Stimulated activated CD4-positive, alpha-beta T cell treated with anti-CD3 and anti-CD28 coated beads, TNF-alpha, amount 100 ng/mL, for 1 hour (primary cell): ENCODE measurements at places on chromosomes 1 and 21.

- no peak for DNase-seq
Observed at GRCh38 chr1:182700351-182700709, 15.9 kb upstream of the RGS8 start.

- DNase-seq: no peak
Observed at GRCh38 chr1:33143698-33144097, 38.1 kb downstream of the TRIM62 start.

GRCh38 chr1:12293416-12293815 lies 63.6 kb downstream of the VPS13D start:
- no peak for DNase-seq

- no peak for DNase-seq
Observed at GRCh38 chr1:167145965-167146364, 52.1 kb downstream of the STYXL2 start.

DNA sequence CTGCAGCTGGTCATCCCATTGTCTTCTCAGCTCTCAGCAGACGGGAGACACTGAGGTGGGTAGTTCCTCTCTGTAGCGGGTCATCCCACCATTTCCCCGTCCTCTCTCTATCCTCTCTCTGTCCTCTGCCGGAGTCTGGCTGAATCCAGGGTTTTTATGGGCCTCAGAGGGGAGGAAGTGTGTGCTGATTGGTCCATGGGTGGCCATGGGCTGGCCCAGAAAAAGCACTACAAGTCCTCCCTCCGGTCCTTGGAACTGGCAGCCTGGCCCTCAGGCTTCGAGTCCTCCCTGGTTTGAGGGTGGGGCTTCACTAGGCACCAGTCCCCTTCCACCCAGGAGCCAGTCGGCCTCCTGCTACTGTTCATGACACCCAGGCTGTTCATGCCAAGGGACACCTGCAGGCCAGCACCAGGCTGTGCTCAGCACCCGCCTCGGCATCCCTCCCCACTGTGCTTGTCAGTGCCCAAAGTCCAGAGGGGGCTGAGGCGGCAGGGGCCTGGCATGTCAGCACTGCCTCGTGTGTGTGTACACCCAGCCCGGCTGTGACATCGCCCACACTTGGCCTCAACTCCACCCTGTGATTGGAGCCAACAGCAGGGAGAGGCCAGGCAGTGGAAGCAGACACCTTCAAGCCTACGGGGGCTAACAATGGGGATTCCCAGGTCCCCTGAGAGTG lies 23.0 kb upstream of the LRRC8C start:
- no peak for DNase-seq

DNA sequence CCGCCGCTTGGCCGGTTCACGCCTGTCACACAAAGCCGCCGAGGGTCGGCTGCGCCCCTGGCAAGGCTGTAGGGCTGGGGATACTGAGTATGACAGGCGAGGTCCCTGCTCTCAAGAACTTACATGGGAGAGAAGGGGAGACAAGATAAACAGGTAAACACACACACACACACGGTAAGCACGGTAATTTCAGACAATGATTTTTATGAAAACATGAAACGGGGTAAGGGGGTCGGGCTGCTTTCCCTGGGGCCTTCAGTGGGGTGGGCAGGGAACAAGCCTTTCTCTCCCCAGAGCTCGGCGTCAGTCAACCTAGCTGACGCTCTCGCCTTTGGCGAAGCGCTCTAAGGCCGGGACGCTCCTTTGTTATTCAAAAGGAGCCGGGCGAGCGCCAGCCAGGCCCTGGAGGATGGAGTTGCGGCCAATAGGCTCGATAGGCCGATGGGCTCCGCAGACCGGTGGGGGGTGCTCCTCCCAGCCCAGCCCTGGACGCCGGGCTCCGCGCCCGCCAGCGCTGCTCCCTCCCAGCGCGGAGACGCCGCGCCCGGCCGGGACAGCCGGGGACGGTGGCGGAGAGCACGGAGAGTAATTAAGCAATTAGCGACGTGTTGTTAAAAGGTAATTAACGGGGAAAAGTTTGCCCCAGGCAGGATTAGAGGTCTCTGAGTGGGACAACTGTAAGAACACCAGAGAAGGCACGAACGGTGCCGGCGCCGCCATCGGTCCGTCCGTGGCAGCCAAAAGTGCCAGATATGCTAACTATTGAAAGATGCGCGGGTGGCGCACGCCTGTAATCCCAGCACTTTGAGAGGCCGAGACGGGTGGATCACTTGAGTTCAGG lies 950 bp upstream of the INKA2 start:
- no peak for DNase-seq
